ENCODE measurements at places on chromosomes 4 and X.

GRCh38 chr4:7147661-7148310 lies 44.6 kb upstream of the SORCS2 start:
- DNase-seq, result no peak

- no peak for DNase-seq
Observed at GRCh38 chrX:66200050-66200664, 36.1 kb downstream of the HEPH start.

DNA sequence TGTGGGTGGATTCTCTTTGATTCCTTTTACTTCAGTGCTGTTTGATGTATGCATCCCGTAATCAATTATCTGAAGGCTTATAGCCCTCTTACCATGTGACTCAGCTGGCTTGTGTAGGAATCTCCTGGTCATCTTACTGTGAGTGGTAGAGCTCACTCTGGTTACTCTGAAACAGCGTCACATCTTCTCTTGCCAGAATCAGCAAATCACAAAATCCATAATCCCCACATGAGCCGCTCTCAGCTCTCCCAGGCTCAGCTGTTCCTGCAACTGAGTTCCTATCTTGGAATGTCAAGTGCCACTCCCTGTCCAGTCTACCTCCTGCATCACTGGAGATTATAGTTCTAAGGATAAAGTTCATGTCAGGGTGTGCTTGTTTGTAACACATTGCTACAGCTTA lies 278.0 kb downstream of the FBXO8 start:
- peak; percentile 26 for DNase-seq

DNA sequence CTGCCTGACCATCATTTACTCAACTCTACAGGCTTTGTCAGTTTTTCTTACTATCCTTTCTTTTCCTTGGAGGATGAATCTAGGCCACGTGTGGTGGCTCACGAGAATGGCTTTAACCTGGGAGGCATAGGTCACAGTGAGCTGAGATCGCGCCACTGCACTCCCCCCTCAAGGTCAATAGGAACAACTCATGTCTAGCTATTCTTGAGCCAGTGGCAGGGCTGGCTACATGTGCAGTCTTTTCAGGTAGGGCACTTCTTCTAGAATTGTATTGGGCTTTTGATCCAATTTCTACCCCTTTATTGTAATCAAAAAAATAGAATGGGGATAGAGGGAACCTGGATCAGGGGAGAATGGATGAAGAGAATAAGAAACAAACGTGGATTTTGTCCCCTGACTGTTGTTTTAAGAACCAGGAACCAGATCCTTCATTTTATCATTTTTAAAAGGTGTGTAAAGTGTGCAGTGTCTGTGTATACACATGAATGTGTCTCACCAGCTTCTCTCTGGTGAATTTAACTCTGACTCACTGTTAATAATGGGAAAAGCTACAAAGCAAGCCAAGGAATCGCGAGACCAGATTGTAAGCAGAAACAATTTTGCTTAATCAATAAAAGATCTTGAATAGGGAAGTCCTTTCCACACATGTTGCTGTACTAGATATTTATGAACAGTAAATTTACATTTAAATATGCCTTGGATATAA lies 283.9 kb upstream of the GPC4 start:
- no peak for DNase-seq

GRCh38 chr4:26877406-26877805 lies 16.8 kb downstream of the STIM2 start:
- DNase-seq, result no peak

- no peak for DNase-seq
Observed at GRCh38 chr4:52627876-52628275, 31.2 kb downstream of the USP46 start.

DNA sequence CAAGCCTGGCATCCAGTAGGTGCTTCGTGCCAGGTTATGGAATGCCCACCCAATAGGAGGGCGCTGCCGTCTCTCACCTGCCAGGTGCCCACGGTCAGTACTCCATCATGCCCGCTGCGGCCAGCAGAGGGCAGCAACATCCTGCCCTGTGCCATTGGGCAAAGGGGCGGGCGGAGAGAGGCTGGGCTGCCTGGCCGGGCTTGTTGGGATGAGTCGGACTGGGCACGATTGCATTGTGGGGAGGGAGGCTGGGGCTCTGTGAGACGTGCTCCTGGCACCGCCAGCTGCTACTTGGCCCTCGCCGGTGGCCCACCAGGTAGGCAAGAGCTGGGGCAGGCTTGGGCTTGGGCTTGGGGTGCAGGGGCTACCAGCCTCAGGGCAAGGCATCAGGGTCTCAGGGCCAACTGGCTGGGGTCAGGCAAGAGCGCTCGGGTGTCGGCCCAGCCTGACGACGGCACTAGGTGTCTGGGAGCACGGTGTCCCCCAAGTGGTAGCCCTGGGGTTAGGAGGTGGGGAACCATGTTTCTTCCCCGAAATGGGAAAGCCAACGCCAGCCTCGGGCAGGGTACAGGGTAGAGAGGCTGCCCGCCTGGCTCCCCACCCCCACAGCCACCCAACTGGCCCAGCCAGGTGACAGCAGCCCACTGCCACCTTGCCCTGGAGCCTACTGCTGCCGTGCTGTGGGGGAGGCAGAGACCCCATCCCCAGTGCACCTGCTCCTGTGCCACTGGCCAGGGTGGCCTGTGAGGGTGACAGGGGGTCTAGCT lies at the start of gene PLXNB3:
Gene PLXNB3, plus strand, starts transcription at position 261 of the 767 bp plus-strand sequence. CDS start 1,287 bp downstream, outside the sequence.
- DNase-seq, result peak; percentile 50

GRCh38 chrX:123600181-123600580 lies 132.7 kb downstream of the THOC2 start:
- DNase-seq, result no peak

- peak; percentile 51 for DNase-seq
Observed at GRCh38 chrX:121987163-121987562, 939.8 kb downstream of the GLUD2 start.

GRCh38 chr4:98557194-98557892 lies 101.1 kb downstream of the TSPAN5 start:
- peak; percentile 88 for DNase-seq

DNA sequence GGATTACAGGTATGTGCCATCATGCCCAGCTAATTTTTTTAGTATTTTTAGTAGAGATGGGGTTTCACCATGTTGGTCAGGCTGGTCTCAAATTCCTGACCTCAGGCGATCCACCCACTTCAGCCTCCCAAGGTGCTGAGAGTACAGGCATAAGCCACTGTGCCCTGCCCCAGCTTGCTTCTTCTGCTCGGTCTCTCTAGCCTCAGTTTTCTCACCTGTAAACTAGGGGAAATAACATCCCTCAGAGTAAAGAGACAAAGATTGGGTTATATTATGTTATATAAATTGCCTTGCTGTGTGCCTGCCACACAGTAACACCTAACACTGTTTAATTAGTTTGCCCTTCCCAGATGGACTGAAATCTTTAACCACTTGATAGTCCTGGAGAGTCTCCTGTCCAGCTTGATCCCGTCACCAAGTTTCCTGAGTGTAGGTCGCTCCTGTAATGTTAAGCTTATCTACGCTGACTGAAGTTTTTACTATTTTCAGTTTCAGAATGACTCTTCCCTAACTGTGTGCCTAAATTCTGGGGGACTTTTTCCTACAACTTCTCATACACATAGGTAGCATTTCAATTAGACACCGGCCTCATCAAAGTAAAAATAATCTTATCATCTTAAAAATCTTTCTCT lies 412.7 kb upstream of the TENM3 start:
- no peak for DNase-seq

DNA sequence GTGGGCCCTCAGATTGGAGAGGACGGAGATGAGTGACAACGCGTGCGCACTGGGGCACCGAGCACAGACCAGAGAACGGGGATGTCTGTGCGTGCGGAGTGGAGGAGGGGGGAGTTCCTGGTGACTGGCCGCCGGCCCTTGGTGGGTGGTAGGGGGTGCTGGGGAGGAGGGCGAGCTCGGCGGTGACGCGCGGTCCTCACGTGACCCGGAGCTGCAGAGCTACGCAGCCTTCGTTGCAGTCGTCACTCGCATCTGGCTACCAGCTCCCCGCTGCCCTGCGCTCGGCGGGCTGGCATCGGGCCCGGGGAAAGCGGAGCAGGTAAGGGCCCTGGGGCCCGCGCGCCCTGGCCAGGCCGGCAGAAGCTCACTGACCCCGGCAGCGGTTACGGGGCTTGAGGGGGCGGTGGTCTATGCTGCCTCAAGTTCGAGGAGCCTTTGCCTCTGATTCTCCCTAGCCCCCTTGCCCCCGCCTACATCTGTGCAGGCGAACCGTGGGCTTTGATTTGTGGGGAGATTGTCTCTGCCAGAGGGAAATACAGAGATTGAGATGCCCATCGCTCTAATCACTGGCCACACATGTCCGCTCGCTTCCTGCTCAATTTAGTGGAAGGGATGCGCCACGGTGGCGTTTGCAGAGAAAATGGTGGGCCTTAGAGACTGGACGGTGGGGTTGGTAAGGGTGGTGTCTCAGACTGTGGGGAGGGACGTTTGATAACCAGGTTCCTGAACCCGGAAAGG lies at the start of gene ARMCX4:
Gene ARMCX4, plus strand, starts transcription at position 245 of the 738 bp plus-strand sequence. CDS start 3,134 bp downstream, outside the sequence.
- DNase-seq, result peak; percentile 41

DNA sequence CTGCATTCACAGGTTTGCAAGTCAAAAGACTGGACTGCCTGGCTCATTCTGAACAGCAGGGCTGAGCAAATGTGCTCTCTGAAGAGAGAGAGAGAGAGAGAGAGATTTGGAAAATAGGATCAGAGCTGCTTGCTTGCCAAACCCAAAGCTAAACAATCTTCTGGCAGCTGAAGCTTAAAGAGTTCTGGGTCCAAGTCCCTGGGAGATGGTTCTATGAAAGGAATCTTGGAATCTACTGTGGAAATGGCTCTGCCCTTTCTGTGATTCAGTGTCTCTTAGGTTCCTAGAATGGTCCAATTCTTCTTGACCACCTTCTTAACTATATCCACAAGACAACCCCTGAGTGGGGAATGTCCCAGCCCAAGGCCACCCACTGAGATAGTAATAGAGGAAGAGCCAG lies 66.1 kb upstream of the EFNB1 start:
- DNase-seq, result no peak

GRCh38 chr4:10713591-10713990 lies 29.0 kb upstream of the CLNK start:
- DNase-seq, result no peak

Data from iris pigment epithelial cell (primary cell).